A172 (cell line): ENCODE measurements at places on chromosomes 6 and 20.

DNA sequence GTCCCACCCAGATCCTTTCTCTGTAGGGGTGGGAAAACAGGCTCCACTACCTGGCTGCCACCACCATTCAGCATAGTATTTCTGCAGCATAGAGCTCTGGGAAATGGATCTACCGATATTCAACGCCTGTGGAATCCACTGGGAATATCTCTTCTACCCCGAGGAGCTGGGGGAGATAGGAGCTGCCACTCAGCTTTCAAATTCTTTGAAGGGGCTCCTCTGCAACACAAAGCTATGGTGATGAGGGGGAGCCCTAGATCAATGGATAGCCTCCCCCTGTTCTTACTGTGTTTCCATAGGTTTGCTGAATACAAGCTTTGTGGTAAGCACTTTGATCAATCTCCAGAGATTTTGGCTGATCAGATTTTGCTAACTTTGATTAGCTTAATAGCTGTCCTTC, 12.9 kb downstream of the FAM50B start:
- DNase-seq, result no peak

DNA sequence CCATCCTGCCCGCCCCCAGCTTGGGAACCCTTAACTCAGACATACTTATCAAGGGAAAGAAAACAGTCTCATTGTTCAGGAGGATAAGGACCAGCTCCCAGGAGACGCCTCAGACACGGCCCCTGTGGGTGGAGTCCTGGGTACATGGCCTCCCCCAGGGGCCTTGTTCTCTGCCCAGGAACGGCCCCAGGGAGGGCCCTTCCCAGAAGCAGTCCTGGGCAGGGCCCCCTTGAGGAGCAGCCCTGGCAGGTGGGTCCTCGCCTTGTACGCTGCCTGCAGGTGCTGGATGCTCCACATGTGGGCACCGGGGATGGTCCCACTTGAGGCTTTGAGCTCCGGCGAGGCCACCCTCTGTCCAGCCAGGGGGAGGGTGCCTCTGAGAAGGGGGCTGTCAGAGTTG, 4.5 kb upstream of the GATA5 start:
- DNase-seq, result no peak

GRCh38 chr6:12394170-12394569, 104.0 kb downstream of the EDN1 start:
- no peak for DNase-seq

- no peak for DNase-seq
These were observed 3.4 kb upstream of the DLL1 start for GRCh38 chr6:170294298-170294730.

- no peak for DNase-seq
These were observed 237.0 kb downstream of the BCKDHB start for GRCh38 chr6:80343511-80343910.

DNA sequence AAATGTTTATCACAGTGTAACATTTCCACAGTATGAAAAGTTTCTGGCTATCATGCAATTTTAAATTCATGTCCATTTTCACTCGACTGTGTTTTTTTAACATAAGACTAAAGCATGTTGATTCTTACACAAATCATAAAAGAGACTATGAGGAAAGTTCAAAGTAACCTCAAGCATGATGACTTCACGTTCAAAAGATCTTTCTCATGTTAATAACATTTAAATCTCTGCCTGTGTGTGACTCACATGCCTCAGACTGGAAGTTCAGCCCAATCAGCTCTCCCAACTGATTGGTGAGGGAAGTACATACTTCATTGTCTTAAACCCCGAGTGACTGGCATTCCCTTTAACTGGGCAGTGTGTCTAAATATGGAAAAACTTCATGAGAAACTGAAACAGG, 37.4 kb downstream of the ATXN1 start:
- peak; percentile 86 for DNase-seq
